Trophoblast cell (in vitro differentiated cells and primary cell): ENCODE measurements at places on chromosomes 2 and 18.

DNA sequence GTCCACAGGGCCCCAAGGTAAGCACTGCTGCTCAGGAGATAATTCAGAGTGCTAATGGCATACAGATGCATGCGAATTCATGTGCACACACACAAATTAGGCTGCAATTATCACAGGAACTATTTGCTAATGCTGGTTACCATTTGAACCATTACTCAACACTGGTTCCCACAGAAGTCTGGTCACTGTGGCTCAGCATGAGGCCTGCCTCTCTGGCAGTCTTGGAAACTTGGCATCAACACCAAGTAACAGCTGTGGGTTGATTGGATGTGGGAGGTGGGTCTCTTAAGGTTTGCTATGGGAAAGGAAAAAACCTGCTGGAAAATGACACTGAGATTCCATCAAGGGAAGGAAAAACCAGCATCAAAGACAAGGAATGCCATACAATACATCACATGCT is 105.0 kb downstream of the CELF4 start:
- DNase-seq, result no peak

GRCh38 chr2:172724724-172725123 is 10.9 kb upstream of the RAPGEF4 start:
- DNase-seq, result no peak

DNA sequence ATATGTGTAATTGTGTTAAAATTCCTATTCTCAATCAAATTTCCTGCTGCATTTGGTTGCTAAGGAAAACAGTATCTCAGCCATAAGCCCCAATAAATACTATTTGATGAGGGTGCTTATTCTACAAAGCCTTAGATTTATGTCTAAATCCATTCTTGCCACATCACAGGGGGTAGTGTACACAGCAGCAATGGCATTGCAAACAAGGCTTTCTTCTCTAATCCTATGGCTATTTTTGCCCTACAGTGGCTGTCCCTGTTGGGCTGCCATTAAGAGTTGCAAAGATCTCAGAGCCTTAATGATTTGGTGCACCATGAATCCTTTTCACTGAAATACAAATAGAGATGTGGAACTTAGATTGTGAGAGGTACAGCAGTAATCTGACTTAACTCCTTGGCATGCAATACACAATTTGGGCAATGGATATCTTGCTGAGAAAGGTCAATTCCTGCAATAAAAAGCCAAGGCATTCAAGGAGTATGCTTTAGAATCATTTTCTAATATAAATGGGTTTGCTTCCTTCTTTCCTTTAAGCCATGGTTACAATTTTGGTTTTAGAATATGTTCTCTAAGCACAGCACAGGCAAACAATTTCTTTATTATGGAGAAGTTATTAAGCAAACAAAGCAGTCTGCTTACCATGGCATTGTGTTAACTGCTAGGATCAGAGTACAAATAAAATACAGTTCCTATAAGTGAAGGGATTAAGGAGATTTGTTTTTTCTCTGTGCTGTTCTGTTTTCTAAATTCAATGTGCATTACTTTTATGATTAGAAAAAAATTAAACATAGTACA is 69.8 kb upstream of the CD302 start:
- DNase-seq, result no peak

GRCh38 chr2:144607099-144607498 is 87.2 kb upstream of the ZEB2 start:
- DNase-seq, result no peak

- DNase-seq, result peak; percentile 77
Observed at GRCh38 chr2:25270061-25270460, 71.7 kb downstream of the DNMT3A start.

DNA sequence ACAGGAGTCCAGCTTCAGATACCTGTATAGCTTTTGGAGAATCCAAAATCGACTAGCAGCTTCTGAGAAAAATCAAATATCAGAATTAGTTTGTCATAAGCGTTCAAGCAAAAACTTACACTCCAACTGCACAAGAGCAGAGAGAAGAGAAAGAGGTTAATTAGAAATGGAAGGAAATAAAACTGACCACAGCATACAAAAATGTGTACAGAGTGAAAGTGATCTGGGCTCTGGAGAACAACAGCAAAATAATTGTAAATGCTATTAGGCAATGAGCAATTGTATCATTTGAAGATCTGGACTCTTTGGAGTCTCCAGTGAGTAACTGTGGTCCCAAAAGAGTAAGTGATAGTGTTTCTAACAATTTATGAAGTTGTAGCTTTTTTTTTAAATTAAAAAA is 867.3 kb downstream of the TRIB2 start:
- DNase-seq, result no peak

- no peak for DNase-seq
Observed at GRCh38 chr2:23529659-23530058, 144.7 kb downstream of the KLHL29 start.

- DNase-seq, result no peak
Observed at GRCh38 chr2:68171146-68171545, 13.5 kb downstream of the PNO1 start.

- peak; percentile 61 for DNase-seq
Observed at GRCh38 chr2:56199492-56199891, 15.7 kb downstream of the CCDC85A start.

GRCh38 chr2:46216213-46216612 is 81.0 kb upstream of the EPAS1 start:
- DNase-seq, result peak; percentile 89

DNA sequence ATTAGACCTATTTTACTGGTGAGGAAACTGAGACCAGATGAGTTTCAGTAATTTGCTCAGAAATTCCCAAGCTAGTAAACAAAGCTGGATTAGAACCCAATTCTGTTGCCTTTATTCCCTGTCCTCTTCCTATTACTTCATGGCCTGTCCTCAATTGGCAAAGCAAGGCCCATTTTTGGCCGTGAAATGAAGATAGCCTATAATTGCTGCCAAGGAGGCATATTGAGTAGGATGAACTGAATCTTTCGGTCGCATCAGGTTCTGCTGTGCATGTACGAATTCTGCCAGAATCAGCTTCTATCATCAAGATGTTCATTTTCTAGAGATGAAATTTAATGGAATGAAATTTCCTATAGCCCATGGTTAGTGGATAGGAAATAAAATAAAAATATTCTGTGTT is 1485.2 kb upstream of the PIK3C3 start:
- DNase-seq, result no peak

- DNase-seq, result no peak
Observed at GRCh38 chr2:71554706-71555056, 101.3 kb downstream of the DYSF start.

DNA sequence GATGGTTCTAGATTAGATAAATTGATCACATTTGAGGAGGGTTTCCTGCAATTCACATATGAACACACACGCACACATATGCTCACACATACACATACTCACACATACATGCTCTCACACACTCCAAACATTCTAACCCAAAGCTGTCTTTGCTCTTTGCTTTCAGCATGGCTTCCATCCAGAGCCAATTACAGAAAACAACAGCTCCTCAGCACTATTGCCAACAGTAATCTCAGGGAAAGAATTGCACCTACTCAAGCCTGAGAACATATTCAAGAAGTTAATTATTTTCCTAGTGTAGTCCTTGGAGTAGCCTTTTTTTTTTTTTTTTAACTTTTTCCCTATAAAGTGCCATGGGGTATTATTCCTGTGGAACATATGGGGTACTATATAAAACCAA is 246.9 kb upstream of the PARD3B start:
- no peak for DNase-seq

- DNase-seq, result no peak
Observed at GRCh38 chr18:48979944-48980890, 29.5 kb upstream of the SMAD7 start.

GRCh38 chr18:21167641-21168377 is 56.2 kb upstream of the ROCK1 start:
- peak; percentile 71 for DNase-seq

- DNase-seq, result no peak
Observed at GRCh38 chr2:167132906-167133555, 244.8 kb downstream of the XIRP2 start.

- DNase-seq, result no peak
Observed at GRCh38 chr2:83756219-83756618, 702.9 kb downstream of the SUCLG1 start.

DNA sequence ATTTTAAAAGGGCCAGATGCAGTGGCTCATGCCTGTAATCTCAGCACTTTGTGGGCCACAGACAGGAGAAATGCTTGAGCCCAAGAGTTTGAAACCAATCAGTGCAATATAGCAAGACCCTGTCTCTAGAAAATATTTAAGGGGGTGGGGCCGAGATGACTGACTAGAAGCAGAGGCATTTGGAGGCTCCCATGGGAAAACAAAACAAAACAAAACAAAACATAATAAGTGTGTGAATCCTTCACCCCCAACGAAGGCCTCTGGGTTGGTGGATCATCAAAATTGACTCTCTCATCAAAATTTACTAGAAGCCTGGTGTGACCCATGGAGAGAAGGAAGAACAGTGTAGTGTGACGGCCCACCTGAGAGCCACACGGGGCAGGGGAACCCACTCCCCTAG is 560.9 kb downstream of the LRP1B start:
- DNase-seq, result no peak

DNA sequence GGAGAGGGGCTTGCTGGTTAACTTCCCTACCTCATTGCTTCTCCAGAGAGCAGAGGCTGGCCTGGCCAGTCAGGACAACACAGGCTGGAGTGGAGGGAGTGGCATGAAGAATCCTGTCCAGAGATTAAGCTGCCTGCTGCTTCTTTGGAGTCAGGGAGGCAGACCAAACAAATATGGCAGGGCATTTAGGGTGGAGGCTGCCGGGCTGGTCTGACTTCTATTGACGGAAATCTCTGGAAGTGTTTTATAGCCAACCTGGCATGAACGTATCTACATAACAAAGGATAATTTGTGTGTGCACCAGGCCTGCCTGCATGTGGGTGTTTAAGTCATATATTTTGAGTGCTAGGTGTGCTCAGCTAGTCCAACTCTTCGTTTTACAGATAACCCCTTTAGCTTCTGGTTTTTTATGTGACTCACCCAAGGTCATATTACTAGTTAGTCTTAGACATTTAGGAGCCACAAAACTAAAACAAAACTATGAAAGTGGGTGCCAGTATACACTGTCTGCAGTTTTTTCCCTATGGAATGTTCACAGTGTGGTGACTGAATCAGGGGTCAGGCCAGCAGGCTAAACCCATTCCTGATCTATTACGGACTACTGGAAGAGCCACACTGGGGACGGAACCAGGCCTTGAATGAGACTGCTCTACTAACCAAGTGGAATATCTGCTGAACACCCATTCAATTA is 5.5 kb downstream of the NPC1 start:
- peak; percentile 54 for DNase-seq

DNA sequence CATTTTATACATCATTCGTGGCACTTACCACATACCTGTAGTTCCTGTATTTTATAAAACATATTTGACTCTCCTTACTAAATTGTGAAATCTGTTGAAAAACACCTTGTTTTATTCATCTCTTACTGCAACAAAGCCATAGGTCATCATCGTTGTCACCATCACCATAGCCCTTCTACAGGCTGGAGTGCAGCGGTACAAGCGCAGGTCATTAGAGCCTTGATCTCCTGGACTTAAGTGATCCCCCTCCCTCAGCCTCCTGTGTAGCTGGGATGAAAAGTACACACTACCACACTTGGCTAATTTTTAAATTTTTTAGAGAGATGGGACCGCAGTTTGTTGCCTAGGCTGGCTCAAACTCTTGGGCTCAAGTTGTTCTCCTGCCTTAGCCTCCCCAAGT is 184.2 kb downstream of the PHLPP1 start:
- peak; percentile 16 for DNase-seq

GRCh38 chr2:52970642-52971041 is 797.0 kb upstream of the CHAC2 start:
- no peak for DNase-seq

GRCh38 chr2:68561372-68561771 is 82.0 kb upstream of the PROKR1 start:
- DNase-seq, result no peak

GRCh38 chr18:58096658-58097057 is 52.6 kb downstream of the NEDD4L start:
- no peak for DNase-seq

GRCh38 chr2:95298486-95299111 is 1.5 kb downstream of the KCNIP3 start:
- peak; percentile 9 for DNase-seq

DNA sequence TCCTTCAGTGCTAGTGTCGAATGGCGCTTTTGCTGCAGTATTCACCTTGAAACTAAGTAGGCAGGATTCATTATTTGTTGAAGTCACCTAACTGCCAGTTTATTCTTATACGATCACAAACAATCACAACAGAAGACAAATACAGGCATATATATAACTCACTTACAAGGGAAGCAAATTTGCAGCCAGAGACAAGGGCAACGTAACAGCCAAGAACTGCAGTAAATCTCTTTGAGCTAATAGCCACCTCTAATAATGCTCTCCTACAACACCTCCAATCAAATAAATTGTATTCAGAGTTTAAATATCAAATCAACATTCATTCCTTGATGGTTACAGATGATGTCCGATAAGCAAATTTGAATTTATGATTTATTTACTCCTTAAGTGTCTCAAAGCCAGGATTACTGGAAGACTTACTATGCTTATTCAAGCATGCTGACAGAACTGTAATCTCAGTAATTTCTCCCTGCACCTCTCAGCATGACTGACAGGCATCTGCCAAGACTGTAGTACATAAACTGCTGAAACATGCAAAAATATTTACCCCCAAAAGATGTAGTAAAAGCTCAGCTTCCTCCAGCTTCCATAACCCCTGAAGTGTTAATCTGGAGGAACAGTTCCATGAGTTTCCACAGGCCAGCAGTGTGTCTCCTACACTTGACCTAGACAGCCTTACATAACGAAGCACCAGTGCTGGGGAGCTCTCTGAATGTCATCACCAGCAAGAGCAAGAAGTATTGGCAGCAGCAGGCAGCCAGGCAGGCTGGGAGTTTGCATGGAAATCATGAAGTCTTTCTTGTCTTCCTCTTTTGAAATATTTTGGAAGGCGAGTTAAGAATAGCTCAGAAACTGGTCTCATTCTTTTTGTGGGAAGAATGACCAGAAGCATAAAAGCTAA is 20.9 kb upstream of the SCN1A start:
- DNase-seq, result no peak

GRCh38 chr2:99928470-99929053 is 213.8 kb downstream of the AFF3 start:
- DNase-seq, result no peak
